Cardiac muscle cell (in vitro differentiated cells and primary cell): ENCODE measurements at places on chromosomes 3 and 15. TPM values are rescaled to one million over a fixed set of nuclear protein-coding genes. Genes with fewer than 3 reads are reported as not detected.

DNA sequence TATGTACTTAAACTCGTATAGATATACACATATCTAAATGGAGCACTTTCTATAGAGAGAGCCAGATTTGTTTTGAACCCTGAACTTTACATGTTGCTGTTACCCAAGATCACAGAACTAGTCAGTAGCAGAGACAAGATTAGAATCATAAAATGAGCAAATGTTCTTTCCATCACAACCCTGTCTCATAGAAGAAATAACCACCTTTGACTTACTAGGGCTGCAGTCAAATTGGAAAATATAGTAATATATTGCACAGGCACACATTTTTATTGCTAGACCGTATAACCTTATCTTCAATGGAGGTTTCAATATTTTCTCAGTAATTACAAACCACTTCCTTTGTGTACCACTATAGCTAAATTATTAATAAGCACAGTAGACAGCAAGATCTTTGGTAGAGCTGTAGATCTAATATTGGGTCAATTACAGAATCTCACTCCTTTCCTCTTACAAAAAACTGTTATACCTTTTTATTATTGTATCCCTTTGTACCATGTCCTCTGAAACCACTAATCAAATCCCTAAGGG is 41.5 kb upstream of the TBL1XR1 start:
- no peak for DNase-seq

DNA sequence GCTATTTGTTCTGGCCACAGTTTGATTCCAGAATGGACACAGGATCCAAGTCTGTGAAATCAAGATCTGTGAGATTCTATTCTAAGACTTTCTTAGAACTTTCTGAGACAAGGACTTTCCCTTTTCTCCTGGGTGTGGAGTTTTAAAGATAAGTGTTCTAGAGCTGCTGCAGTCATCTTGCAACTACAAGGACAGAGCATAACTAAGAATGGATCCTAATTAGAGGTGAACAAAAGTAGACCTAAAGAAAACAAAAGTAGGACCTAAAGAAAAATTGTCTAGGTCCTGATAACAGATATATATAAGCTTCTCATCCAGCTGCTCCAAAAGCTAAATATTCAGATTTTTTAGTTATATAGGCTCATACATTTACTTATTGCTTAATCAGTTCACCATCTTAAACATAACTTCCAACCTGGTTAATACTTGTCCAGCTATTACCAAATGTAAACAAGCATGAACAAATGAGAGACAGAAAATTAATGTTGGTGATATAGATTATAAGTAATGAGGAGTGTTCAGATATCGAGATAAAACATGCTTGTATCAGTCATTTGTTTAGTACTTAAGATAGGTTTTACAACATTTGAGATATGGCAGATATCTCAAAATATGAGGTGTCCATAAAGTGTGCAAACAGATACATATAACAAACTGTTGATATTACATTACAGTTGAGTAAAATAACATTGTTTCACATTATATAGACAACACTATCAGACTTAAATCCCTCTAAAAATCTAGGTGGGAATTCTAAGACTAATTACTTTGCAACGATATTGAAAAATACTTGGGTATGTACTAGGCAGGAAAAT is 75.1 kb downstream of the CD200 start:
- DNase-seq, result no peak

The TMCO5A gene
- total RNA-seq, result not detected in 2 replicates

GRCh38 chr3:141388823-141389621 is 20.7 kb downstream of the ZBTB38 start:
- DNase-seq, result no peak

DNA sequence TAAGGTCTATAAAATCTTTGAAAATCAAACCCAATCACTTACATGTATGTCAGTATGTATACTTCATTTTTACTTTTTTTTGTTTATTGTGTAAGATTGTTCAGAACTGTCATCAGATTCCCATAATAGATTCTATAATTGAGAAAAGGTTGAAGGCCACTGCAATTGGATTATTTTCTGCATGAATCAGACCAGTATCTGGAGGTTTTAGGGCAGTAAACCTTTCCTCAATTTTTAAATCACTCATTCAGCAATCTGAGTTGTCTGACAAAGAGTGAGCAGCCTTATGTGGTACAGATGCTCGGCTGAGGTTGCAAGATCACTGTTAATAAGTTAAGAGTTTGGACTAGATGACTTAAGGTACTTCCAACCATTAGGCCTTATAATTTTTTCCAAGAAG is 96.0 kb downstream of the TP63 start:
- DNase-seq, result no peak

DNA sequence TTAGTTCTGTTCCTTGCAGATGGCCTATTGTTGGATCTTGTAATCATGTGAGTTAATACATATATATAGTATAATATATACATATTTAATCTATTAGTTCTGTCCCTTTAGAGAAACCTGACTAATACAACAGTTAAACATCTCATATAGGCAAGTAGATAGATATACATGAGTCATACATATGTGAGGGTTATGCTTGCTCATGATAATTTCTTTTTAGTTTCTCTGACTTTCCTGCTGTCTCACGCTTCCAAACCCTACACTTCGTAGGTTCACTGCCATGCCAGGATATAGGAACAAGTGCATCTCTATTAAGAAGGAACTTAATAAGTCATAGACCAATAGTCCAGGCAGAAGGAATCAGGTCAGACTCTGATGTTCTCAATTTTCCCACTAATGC is 16.8 kb upstream of the CLDN16 start:
- DNase-seq, result no peak

DNA sequence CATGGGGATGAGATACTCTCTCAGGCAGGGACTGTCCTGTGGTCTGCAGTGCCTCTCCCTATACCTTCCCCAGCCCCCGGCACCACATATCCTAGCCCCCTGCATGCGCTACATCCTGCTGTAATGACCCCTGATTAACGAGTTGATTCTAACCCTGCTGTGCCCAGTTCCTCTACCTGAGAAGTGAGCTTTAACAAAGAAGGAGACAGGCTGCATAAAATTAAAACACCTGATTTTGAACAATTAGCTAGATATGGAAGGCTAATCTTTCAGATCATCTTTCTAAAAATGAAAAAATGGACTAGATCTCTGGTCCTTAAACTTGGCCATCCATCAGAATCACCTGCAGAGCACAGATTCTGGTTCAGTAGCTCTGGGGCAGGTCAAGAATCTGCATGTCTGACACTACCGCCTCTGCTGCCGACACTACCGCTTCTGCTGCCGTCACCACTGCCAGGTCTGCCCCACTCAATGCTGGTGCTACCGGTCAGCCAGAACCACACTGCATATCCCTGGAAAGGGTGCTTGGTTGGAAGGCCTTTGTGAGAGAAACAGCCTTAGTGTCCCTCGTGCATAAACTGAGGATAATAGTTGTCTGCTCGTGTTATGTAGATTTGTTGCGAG is 33.6 kb upstream of the ZBTB38 start:
- DNase-seq, result no peak

DNA sequence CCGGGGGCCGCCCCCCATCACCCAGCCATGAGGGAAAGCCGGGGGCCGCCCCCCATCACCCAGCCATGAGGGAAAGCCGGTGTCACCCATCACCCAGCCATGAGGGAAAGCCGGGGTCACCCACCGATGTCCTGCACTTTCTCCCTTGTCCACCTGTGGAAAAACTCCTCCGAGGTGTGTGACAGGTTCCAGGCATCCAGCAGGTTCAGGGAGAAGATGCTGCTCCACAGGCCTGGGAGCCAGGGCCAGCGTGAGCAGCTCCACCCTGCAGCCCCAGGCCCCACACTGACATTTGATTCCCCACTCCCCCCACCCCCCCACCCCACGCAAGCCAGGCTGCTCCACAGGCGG is 15.5 kb upstream of the EHD4 start:
- no peak for DNase-seq

GRCh38 chr3:167649746-167650145 is 4.0 kb downstream of the WDR49 start:
- no peak for DNase-seq

GRCh38 chr3:123952844-123953520 is 8.0 kb downstream of the CCDC14 start:
- no peak for DNase-seq
